ENCODE measurements at places on chromosomes 1 and 21. TPM values are rescaled to one million over a fixed set of nuclear protein-coding genes. Genes with fewer than 3 reads are reported as not detected.
A peak's percentile ranks its signal among the peaks of the same experiment; 100 is the strongest.

GRCh38 chr1:12709696-12710095 is 6.2 kb upstream of the AADACL3 start:
- no peak overlapping the region for H3K4me3 ChIP-seq
- H3K36me3 ChIP-seq: no peaks in the 10 kb centered on the region
- no peak for DNase-seq

GRCh38 chr1:241870336-241870735 is 22.3 kb downstream of the EXO1 start:
- no peak overlapping the region for H3K4me3 ChIP-seq
- no peaks in the 10 kb centered on the region for H3K36me3 ChIP-seq
- H3K27me3 ChIP-seq: no peaks in the 10 kb centered on the region
- no peaks in the 10 kb centered on the region for H3K4me1 ChIP-seq
- DNase-seq: no peak

- H3K4me1 ChIP-seq: peaks cover 97% of the 10 kb centered on the region
- no peaks in the 10 kb centered on the region for H3K27me3 ChIP-seq
- H3K36me3 ChIP-seq: peaks cover 26% of the 10 kb centered on the region
These were observed 63.8 kb downstream of the CD34 start for GRCh38 chr1:207847116-207847515.

DNA sequence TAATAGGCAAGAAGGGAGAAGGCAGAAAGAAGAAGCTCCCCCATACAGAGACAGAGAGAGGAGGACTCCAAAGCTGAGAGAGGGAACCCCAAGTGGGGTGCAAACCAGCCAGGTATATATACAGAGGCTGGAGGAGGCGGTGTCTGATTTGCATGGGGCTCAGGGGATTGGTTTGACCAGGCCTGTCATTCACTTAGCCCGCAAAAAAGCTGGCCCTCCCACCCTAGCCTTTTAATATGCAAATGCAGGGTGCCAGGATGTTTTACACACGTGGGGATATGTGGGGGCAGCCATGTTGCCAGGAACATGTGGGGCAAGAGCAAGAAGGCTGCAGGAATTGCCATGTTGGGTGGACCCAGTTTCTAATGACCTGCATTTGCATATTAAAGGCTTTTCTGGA is 37.0 kb upstream of the TENT5B start:
- no peaks in the 10 kb centered on the region for H3K27me3 ChIP-seq
- peaks cover 20% of the 10 kb centered on the region for H3K4me1 ChIP-seq
- H3K36me3 ChIP-seq: no peaks in the 10 kb centered on the region
- H3K4me3 ChIP-seq: no peak overlapping the region
- H3K27ac ChIP-seq: no peak overlapping the region

DNA sequence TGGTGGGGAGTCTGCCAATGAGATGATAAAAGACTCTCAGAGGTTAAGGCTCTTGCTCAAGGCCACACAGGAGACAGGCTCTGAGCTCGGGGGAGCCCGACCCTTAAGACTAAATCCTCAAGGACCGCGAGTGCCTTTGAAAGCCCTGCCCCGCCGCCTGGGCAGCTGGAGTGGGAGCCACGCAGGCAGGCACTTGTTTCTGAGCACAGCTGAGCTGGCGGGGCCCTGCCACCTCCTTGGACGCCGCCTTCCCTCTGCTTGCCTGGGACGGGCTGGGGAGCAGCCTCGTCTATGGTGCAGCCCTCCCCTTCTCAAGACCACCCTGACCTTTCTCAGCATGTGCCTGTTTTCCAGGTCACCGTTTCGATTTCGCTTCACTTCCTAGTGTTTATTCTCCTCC is 169.3 kb downstream of the CAMTA1 start:
- DNase-seq: no peak
- H3K4me3 ChIP-seq: no peak overlapping the region
- peaks cover 46% of the 10 kb centered on the region for H3K27me3 ChIP-seq
- no peak overlapping the region for H3K27ac ChIP-seq
- H3K36me3 ChIP-seq: no peaks in the 10 kb centered on the region

DNA sequence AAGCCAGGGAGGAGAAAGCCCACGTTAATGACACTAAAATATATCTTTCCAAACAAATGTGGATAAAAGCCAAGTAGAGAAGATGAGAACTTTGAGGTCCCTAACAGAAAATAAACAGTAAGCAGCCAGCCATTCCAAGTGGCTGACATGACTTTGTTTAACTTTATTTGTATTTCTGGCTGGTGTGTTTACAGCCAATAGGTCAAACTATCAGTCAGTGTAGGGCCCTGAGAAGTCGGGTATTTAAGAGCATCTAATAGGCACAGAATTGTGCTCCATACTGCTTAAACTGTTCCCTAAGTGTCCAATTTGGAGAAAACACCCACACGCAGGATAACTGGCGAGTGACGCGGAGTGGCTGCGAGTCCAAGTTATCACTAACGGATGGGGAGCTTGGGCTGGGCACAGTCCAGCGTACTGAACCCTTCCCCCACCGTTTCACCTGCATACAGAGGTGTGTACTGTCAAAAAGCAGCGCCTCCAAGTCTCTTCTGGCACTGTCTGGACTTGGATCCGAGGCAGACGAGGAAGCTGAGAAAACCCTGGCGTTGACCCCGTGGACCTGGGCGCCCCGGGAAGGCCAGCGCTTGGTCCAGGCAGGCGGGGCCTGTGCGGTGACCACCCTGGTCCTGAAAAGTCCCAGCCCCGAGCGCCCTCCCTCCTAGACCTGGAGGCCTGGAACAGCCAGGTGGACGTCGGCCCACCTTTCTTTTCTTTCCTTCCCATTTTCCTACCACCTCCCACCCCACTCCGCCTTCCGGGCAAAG is 662 bp upstream of the LGALS8 start:
- peak overlapping the region; percentile 85 for H3K4me3 ChIP-seq
- H3K27ac ChIP-seq: peak overlapping the region; percentile 87
- H3K27me3 ChIP-seq: no peaks in the 10 kb centered on the region
- no peaks in the 10 kb centered on the region for H3K36me3 ChIP-seq
- DNase-seq: no peak
- peaks cover 20% of the 10 kb centered on the region for H3K4me1 ChIP-seq

GRCh38 chr1:74504125-74504932 is 8.1 kb downstream of the LRRC53 start:
- H3K4me3 ChIP-seq: no peak overlapping the region
- no peaks in the 10 kb centered on the region for H3K36me3 ChIP-seq
- no peaks in the 10 kb centered on the region for H3K27me3 ChIP-seq
- no peak for DNase-seq

GRCh38 chr1:153536012-153536670 is 350 bp upstream of the S100A6 start:
- no peaks in the 10 kb centered on the region for H3K27me3 ChIP-seq
- no peaks in the 10 kb centered on the region for H3K36me3 ChIP-seq
- H3K4me1 ChIP-seq: peaks cover 96% of the 10 kb centered on the region
- H3K27ac ChIP-seq: peak overlapping the region; percentile 100

The CELA3A gene
- not detected for total RNA-seq

DNA sequence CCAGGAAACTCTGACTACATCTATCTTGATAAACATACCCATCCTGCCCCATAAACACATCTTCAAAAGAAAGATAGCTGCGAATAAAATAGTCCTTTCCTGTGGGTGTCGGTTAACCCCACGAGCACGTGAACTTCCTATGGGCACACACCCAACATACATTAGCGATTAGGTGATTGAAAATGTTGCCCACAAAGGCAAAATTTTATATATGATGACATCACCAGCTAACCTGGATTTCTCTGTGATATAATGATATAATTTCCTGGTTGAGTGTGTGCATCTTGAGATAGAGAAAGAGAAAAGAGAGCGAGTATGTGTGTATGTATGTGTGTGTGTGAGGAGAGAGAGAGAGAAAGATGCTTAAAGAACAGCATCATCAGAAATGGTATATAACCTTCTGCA is 296.1 kb downstream of the PTPRC start:
- H3K4me1 ChIP-seq: no peaks in the 10 kb centered on the region
- peak overlapping the region; percentile 46 for H3K4me3 ChIP-seq
- DNase-seq: no peak

Measured in esophagus squamous epithelium (tissue), 5 donors.